ENCODE measurements at places on chromosomes 7 and 10. TPM values are rescaled to one million over a fixed set of nuclear protein-coding genes. Genes with fewer than 3 reads are reported as not detected.

NRCAM gene
- total RNA-seq = 198 TPM

DNA sequence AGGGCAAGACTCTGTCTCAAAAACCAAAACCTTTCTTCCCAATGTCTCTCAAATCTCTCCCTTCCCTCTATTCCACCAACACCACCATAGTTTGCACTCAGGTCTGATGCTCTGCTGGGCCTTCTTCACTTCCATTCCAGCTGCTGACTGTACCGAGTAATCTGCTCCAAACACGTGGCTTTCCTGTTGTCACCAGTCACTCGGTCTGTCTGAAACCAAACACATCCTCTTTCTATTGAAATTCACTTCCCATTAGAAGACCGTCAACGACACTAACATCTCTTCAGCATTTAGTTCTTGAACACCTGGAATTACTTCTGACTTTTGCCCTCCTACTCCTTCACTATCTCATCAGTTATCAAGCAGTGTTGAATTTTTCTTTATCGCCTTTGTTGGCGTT, 4.7 kb upstream of the NRF1 start:
- no peak for DNase-seq

DNA sequence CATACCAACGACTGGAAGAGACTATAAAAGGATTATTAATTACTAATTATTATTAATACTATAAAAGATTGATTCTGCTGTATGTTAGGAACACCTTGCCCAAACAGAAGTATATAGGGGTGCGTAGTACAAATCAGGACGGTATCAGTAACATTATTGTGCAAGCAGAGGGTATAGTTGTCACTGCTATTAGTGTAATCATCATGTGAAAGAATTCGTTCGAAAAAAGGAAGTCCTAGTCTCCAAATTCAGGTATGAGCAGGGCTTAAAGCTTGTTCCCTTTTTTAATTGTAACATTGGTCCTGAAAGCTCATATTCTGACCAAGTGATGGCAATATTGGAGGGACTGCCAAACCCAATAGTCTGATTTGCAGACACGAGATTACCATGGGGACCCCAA, 81.8 kb downstream of the THSD7A start:
- no peak for DNase-seq

DNA sequence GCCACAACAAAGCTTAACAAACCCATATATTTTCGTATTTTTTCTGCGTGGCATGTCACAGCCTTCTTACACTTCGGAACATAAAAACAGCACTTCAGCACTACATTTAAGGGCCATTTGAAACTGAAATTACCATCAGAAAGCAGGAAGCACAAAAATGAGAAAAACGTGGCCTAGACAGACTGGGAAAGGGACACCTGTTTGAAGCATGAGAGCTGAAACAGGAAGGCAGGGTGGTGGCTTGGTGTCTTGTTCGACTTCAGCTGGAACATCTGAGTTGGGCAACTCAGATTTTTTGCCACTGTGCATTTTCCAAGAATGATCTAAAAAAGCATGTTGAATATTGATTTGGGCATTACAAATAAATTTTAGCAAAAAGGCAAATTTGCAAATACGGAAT, 243.2 kb downstream of the ELMO1 start:
- DNase-seq = no peak

MAT1A gene
- total RNA-seq = 0.50 TPM

DNA sequence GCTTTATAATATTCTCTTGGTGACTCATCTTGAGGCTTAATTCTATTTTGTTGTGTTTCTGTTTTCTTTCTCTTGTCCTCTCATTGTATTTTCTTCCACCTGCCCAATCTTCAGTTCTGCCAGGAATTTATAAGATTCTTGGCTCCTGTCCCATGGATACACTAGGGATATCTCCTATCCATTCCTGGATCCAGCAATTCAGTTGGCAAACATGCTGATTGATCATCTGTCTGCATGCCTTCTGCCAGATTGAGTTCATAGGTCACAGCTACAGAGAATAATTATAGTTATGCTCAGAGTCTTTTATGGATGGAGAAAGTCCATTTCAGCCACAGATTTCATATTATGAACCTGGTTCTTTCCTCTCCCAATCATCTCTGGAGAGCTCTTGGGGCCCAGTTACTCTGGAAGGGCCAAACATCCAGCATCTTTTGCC, 140.4 kb upstream of the MAGI2 start:
- peak; percentile 37 for DNase-seq

UPK3B gene
- 1.3 TPM for total RNA-seq

GRCh38 chr10:100739517-100740368, 5.6 kb upstream of the PAX2 start:
- no peak for DNase-seq

GRCh38 chr10:24872049-24872789, 80.2 kb downstream of the PRTFDC1 start:
- no peak for DNase-seq

DNA sequence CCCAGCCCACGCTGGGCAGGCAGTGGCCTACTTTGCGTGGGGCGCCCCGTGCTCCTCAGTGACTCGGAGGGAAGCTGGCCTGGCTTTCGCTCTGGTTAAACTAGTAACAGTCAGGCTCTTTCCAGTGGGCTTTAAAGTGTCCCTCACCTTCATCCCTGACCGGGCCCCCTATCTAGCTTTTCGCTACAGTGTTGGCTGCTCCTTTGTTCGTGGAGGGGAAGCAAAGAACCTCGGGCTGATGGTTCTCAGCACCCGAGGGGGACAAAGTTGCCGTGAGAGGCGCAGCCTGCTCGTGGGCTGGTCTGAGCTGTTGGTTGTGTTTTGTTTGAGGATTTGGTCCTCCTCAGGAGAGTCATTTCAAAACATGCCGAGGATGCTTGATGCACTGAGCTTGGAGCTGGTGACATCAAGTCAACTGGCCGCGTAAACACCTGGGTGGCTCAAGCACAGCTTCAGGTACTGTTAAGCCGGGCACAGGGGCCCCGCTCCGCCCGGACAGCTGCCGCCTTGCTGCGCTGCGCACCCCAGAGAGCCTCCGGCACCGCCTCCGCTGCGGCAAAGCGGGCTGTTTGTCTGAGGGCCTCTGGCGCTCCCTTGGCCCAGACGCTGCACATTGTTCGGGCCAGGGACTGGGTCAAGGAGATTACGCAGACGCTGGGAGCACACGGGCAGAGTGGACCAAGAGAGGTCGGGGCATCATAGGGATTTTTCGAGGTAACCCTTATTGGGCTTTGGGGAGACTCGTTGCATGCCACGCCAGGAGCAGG, 1.6 kb downstream of the DLX6 start:
- peak; percentile 3 for DNase-seq

DNA sequence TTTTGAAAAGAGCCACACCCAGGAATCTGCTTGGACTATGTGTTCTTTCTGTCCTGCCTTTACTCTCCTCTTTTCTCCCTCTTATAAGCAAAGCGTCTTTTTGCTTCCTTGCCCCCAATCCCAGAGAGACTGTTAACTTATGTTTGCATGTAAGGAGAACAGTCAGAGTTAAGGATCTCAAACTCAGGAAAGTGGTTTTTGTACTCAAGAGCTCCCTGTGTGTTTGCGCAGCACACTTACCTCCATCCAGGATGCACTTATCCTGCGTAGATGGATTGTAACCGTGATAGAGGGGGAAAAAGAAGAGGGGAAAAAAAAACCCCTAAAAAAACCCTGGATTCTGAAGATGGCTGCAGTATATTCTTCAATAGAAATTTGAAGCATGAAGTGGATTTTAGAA, 228.9 kb downstream of the AUTS2 start:
- DNase-seq = no peak
